ENCODE measurements at places on chromosomes 3 and 15. TPM values are rescaled to one million over a fixed set of nuclear protein-coding genes. Genes with fewer than 3 reads are reported as not detected.
A peak's percentile ranks its signal among the peaks of the same experiment; 100 is the strongest.

Gene SLC51B
- not detected for total RNA-seq

- DNase-seq: peak; percentile 70
These were observed 150.9 kb upstream of the MCTP2 start for GRCh38 chr15:94080416-94080815.

Gene TFDP2
- total RNA-seq: 56.1 TPM

DNA sequence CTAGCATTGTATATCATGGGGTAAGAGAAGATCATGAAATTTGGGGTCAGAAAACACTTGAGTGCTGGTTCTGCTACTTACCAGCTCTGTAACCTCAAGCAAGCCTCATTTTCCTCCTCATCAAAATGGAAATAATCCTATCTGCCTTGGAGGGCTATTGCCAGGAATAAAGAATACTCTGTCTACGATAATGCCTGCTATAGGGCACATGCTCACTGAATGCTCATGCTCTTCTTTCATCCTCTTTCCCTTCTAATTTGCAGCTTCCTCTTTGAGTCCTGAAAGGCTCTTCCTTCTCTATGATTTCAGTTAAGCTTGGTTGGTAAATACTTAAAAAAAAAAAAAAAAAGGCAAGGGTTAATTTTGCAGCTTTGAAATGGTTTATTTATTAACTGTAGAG, 12.8 kb downstream of the RTP1 start:
- no peak for DNase-seq

DNA sequence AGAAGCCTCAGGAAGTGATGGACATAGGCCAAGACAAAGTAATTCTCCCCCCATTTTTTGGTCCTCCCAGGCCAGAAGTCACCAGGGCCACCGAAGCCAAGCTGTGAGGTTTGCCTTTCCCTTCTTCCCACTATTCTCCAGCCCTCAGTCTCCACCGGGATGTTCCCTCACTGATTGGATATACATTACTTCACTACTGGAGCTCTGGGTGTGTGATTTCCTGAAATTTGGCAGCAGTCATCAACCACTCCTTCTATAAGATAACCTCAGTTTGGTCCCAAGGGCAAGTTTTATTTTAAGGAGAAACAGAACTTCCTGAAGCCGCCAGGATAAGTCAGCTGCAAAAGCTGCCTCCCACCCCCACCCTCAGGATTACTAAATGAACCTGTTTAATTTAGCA, 11.3 kb downstream of the SLCO2A1 start:
- DNase-seq: no peak

DNA sequence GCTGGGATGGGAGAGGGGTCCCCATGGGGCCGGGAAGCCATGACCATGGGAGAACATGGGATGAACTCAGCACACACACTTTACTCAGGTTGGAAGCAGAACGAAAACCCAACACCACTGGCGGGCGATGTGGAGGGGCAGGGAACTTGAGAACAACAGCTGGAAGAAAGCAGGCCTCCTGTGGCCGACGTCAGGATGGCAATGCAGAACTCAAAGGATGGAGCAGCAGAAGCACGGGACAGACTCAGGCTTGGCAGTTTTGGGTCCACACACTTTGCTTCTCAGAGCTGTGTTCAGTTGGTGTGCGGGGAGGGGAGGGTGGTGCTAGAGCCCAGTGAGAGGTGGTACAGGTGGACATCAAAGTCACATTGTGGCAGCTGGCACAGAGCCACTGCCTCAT, 80.7 kb downstream of the SEC22A start:
- DNase-seq: no peak

GRCh38 chr3:186598108-186598784, 14.6 kb upstream of the AHSG start:
- DNase-seq: peak; percentile 84

DNA sequence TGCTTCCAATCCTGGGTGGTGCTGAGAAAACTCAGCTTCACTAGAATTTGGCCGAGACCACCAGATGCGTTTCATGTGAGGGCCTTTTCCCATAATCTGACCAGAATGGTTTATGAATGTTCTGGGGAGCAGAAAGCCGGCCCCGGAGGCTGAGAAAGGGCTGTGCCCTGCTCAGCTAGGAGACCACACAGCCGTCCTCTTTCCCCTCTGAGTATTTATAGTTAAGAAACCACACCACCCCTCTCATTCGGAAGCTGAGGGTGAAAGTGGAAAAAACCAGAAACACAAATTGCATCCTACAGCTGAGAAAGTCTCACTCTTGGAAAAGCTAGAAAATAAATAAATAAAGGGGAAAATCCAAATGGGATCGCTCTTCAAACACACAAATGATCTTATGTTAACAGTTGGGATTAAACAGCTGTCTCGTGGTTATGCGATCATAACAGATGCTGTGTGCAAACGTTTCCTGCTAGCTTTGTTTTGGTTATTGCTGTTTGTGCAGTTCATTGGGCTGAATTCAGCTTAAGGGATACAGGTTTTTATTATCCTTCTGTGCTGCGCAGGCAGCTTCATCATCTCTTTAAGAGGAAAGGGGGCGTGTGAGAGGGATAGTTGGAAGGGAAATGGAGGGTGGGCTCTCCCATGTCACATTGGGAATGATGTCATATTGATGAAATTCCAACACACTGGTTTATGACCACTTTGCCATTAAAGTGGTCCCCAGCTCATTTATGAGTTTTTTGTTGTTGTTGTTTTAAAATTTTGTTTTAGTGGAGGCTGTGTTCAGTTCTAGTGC, 1026.2 kb upstream of the NR2F2 start:
- DNase-seq: no peak

DNA sequence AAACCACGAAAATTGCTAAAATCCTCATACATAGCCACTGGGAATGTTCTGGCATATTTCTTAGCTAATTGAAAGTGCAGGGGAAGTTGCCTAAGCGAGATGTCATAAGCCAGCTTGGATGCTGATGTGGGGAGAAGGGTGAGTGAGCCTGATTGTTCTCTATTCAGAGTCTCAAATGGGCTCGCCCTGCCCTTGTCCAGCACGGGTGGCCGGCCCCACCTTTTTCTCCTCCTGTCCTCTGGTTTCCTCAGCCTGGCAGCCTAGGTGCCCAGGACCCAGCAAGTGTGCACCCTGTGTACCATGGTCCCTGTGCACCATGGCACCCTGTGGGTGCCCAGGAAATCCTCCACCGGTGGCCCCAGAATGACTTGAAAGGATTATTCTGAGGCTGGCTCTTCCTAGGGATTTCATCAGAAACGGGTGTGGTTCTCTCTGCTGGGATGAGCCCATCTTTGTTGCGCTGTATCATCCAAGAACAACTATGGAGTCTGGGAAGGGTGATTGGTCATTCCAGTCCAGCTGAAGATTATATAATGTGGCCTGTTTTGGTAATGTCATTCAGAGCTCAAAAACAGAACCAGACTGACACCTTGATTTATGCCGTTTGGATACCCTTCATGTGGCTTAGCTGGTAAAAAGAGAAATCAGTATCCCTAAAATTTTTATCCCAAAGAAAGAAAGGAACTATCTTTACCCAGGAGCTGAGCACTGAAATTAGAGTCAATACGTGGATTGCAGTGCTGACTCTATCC, 150.8 kb upstream of the BHLHE40 start:
- DNase-seq: peak; percentile 82

GRCh38 chr3:3559786-3560185, 239.4 kb upstream of the LRRN1 start:
- no peak for DNase-seq

DNA sequence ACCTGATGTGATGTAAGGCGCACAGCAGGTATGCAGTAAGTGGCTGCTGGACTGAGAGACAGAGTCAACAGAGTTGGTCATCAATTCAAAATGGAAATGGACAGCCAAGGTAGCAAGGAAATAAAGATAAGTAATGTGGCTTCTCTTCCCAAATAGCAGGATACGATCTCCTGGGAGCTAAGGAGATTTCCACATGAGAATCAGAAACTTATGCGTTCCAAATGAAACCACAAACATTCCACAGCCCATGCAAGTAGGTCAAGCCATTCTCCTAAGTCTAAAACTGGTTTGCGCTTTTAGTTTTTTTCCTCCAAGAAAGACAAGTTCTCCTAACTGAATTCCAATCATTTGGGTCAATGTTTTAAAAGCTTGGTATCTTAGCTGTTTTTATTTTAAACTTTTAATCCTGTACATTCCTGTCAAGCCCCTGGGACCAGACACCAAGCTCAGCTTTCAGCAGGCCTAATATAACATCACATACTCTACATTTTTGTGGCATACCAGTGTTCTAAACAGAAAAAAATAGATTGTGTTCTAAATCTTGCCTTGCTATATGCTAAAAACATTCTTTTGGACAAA, 73.7 kb upstream of the TSPAN3 start:
- DNase-seq: no peak

DNA sequence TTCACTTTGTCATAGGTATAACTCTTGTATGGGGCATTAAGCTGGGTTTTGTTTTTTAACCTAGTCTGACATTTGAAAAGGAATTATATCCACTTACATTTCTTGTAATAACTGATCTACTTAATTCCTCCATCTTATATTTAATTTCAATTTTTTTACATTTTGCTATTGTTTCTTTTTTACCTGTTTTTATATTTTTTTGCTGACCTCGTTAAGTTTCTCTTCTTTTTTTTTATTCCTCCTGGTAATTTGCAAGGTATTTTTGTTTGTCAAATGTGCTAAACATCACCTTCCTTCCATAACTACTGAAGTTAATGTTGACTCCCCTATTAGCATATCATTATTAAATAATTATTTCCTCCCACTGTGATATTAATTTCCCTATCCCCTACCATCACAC, 87.7 kb upstream of the NR2F2 start:
- no peak for DNase-seq

- DNase-seq: no peak
These were observed 72.5 kb downstream of the WWTR1 start for GRCh38 chr3:149585401-149585726.

Gene LRRC2
- 110 TPM for total RNA-seq

- no peak for DNase-seq
These were observed 20.4 kb upstream of the COPG1 start for GRCh38 chr3:129228891-129229585.

GRCh38 chr15:88849376-88850072, 45.8 kb downstream of the HAPLN3 start:
- DNase-seq: no peak

DNA sequence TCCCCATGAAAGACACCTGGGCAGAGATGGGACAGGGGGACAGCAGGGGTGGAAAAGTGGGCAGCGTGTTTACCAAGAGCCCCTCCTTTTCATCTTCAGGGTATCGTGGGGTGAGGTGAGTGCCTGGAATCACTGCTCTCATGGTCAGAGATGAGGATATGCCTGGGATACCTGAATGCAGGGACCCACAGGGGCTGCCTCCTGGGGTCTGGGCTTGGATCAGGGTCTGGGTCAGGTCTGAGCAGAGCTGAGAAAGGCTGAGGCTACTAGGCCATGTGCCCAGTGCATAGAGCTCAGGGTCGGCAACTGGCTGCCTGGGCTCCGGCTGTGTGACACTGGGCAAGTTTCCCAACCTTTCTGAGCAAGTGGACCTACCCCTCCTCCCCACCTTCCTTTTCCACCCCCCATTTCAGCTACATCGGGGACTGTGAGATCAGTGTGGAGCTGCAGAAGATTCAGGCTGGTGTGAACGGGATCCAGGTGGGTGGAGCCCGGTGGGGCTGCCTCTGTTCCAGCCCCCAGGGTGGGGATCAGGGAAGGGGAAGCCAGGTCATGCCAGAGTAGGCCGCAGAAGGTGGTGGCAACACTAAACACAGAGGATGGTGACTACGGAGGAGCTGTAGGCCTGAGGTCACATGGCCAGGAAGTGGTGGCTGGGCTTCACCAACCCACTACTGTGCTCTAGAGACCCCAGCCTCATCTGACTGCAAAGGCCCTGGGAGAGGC, 24.5 kb downstream of the ESYT3 start:
- no peak for DNase-seq

GRCh38 chr3:189188466-189188865, 16.7 kb downstream of the TPRG1 start:
- DNase-seq: no peak

Gene CSTA
- total RNA-seq: 2.5 TPM

DNA sequence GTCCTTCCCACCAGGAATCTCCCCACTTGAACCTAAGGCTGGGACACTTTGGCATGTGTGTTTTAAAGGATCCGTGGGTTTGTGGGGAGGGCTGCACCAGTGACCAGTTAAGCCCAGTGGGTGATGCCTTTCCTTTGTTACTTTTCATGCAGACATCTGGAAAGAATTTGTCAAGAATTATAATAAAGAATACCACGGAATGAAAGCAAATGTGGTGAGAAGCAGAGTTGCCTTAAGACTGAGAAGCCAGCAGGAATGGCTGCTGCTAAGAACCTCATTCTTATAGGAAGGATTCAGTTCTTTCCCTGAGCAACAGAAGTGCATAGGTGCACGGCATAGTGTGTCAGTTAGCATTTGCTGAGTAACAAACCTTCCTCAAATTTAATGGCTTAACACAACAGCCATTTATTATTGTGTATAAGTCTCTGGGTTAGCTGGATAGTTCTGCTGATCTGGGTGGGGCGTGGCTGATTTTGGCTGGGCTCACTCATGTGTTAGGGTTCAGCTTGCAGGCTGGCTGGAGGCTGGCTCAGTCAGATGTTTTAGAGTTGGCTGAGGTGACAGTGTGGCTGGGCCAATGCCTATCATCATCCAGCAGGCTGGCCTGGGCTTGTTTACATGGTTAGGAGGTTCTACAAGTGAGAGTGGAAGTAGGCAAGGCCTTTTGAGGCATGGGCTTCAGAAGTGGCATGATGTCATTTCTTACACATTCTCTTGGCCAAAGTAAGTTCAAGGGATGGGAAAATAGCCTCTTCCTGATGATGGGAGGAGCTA, 262.7 kb upstream of the CTDSPL start:
- no peak for DNase-seq

DNA sequence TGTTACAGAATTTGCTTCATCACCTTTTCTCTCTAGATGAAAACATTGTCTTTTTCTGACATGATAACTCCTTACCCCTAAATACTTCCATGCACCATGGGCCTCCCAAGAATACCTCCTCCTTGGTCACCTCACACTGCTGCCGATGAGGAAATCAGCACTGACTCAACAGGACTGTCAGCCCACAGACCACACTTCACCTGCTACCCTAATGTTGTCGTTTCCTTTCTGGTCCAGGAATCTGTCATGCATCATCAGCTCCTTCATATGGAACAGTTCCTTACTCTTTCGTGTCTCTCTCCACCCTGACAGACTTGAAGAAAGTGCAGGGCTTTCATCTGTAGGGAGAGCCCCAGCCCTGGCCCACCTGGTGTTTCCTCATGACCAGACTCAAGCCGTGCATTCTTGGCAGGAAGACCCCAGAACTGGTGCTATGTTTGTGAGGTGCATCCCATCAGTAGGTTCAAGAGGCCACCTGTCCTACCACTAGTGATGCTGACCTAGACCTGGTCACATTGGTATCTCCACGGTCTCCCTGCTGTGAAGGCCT, 41.1 kb upstream of the PLXNA1 start:
- DNase-seq: no peak

Gene ADAMTSL3
- 11.5 TPM for total RNA-seq

- DNase-seq: no peak
These were observed 232.0 kb upstream of the IGF1R start for GRCh38 chr15:98416222-98416855.

Gene SAXO2
- total RNA-seq: 2.2 TPM
